ENCODE measurements at places on chromosomes 5 and 9.

- no peak for DNase-seq
Observed at GRCh38 chr5:120164986-120165385, 299.1 kb upstream of the PRR16 start.

- no peak for DNase-seq
Observed at GRCh38 chr9:119951591-119951990, 582.4 kb upstream of the BRINP1 start.

DNA sequence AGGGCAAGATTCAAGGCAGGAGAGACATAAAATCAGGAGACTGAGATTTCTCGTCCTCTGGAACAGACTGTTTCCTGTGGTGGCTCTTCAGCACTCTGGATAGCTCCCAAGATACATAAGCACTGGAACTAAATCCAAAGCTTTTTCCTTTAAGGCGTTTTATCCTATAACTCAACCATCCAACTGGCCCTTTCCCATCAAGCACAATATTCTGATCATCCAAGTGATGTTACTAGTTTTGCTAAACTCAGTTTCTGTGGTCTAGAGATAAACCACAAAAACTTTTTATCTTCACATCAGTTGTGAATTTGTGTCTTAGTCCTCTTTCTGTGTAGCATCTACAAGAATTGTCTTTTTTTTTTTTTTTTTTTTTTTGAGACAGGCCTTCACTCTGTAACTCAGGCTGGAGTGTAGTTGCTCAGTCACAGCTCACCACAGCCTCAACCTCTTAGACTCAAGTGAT, 299.4 kb downstream of the COX7C start:
- DNase-seq, result no peak

GRCh38 chr5:56624751-56625150, 190.6 kb upstream of the MAP3K1 start:
- DNase-seq, result no peak

DNA sequence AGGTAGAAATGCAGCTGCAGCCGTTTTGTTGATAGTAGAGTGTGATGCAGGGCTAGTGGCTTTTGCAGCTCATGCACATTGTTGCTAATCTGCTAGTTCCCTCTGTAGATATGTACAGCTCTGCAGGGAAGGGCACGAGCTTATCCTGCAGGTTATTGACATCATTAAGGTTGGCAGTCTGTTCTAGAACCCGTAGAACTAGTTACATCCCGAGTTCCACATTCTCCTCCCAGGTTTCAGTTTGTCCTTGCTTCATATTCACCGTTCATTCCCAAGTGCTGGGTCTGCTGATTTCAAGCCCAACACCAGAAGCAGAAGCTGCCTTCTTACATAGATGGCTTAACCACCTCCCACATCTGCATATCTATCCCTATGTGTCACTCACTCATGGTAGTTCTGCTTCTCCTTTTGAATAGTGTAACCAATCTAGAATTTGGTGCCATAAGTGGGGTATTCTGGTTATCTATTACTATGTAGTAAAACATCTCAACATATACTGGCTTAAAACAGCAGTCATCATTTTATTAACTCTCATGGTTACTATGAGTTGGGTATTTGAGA, 38.1 kb downstream of the CRHBP start:
- DNase-seq, result no peak

GRCh38 chr5:142959683-142960657, 189.8 kb downstream of the ARHGAP26 start:
- no peak for DNase-seq

DNA sequence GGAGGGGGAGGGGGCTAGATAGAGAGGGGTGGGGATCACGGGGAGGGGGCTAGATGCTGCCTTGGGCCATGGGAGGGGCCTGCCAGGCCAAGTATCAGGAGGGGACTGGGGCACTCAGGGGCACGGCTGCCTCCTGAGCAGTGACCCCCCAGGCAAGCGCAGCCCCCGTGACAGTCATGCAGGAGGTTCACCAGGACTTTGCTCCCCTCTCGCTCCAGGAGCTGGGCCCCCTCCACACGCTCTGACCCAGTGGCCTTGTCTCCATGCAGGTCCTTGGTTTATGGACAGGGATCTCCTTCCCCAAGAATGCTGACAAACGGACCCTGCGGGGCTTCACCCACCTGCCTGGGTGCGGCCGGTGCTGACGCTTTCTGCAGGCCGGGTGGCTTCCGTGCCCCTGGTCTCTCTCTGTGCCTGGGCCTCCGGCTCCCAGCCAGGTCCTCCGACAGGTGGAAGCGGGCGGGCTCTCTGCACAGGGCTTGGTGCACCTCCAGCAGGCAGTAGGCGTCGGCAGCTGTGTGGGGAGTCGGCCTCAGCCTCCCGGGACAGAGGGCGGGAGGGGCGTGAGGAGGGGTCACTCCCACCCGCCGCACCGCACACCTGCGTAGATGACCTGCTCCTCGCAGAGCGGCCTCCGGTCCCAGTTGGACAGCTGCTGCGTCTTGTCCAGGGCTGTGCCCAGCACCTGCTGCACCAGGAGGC, 46.8 kb upstream of the NRARP start:
- DNase-seq, result no peak

GRCh38 chr9:89882930-89883361, 278.1 kb downstream of the GADD45G start:
- DNase-seq, result no peak

GRCh38 chr5:165139721-165140120, 1634.3 kb downstream of the MAT2B start:
- DNase-seq, result no peak

GRCh38 chr5:154273028-154273617, 82.6 kb downstream of the GALNT10 start:
- no peak for DNase-seq

DNA sequence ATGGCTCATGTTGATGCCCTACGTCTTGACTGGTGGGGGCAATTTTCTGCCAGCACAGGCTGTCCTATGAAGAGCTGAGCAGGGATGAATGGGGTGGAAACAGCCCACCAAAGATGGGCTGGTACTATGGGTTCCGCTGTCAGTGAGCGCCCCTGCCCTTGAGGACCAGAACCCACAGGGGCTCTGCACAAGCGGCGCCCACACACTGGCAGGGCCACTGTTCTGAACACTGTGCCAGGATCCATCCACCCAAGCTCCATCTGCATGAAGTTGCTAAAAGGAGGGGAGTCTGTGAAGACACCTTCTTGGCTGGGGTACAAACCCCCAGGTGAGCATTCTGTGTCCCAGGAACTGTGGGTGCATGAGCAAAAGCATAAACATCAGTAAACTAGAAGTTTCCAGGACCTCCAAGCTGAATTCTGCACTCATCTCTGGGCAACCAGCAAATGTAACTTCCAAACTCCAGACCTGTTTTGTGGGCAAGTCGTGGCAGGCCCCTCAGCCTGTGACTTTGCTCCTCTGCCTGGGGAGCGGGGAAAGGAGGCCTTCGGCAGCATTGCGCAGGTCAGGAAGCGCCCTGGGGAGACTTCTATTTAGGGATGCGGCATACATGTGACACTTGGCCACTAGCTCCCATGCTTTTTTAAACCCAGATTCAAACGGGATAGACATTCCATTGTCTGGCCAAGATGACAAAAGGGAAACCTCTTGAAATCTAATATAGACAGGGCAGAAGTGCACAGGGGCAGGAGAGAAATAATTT, 48.9 kb downstream of the PTPN3 start:
- DNase-seq, result no peak

GRCh38 chr9:100011062-100011681, 87.6 kb downstream of the ERP44 start:
- DNase-seq, result peak; percentile 12

GRCh38 chr5:81782811-81783210, 31.9 kb upstream of the SSBP2 start:
- no peak for DNase-seq

DNA sequence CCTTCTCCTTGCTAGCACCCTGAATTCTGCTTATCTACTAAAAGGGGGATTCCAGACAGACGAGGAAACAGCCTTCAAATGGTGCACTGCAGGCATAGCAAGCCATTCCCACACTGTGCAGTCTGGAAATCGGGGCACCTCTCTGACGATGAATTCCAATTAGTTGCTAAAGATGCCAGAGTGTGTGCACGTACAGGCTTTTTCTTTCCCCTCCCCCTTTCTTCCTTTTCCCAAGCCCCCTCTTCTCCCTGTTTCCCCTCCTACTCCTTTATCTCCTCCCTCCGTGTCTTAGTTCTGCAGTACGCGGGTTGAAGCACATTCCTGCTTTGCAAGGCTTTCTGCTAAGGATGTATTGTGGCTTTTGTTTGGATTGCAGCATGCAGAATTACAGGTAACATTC, at the start of gene GPR21:
TSS of gene GPR21 (plus strand) at position 316 of the 400 bp plus-strand sequence. CDS start 900 bp downstream, outside the sequence.
- DNase-seq, result no peak

- DNase-seq, result no peak
Observed at GRCh38 chr5:73617510-73618279, 8.3 kb upstream of the ARHGEF28 start.

- DNase-seq, result no peak
Observed at GRCh38 chr5:14593326-14594021, 11.9 kb downstream of the OTULINL start.

DNA sequence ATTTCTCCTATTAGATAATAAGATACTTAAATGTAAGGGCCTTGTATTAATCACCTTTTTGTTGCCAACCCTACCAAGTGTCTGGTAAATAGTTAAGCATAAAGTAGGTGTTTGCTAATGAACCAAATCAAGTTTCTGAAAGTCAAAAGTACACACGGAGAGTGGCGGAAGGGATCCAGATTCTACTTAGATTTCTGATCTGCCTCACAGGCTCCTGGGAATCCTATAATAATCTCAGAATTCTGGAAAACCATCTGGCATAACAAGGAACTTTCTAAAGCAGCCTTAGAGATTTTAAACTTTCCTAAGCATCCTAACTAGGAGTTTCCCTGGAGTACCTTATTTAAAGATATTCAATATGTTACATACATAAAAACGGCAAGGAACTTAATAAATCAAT, 363.2 kb upstream of the SMC2 start:
- no peak for DNase-seq

GRCh38 chr5:87002485-87002884, 265.2 kb upstream of the RASA1 start:
- DNase-seq, result no peak

- no peak for DNase-seq
Observed at GRCh38 chr9:4620057-4620765, 41.9 kb upstream of the PLPP6 start.

DNA sequence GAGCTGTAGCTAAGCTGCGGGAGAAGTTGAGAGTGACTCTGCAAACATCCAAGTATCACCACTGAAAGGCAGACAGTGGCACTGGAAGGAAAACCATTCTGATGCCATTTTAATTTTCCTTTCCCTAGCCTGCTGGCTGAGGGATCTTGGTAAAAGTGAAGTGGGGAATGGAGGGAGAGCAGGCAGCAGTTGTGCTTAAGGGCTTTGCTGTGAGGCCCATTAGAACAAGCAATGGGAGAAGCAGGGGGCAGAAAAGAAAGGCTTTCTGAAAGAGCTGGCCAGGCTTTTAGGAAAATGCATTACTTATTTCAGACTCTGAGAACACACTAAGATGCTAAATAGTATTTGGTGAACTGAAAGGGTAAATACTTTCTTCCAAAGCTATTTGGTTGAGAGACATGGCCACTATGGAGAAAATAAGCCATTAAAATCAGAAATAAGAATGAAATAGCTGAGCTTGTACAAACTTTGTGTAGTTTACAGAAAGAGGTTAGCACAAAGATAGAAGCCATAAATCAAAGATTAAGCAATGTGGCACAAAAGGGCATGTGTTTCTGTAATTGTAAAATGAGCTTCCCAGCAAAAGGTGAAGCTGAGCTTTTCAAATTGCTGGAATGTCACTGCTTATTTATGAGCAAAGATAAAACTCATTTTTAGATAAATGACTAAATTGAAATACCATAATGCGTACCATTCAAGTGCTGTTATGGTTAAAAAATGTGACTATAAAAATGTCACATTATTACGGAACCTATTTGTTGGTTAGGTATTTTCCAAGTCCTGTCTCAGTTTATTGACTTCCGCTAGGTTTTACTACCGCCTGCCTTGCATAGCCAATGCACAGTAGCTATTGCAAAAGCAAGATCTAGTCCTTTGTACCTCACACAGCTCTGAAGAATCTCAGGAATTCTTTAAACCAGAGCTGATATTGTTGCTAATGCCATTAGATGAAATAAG, 20.8 kb downstream of the SNCAIP start:
- DNase-seq, result no peak

GRCh38 chr9:96136992-96137670, 164.8 kb downstream of the HSD17B3 start:
- DNase-seq, result peak; percentile 80

GRCh38 chr9:73183917-73184861, 32.5 kb downstream of the ANXA1 start:
- DNase-seq, result no peak

GRCh38 chr5:14165375-14166106, 22.4 kb downstream of the TRIO start:
- DNase-seq, result no peak

- no peak for DNase-seq
Observed at GRCh38 chr5:109483395-109483971, 73.7 kb upstream of the PJA2 start.

- DNase-seq, result no peak
Observed at GRCh38 chr9:136451221-136451877, 11.7 kb upstream of the INPP5E start.

DNA sequence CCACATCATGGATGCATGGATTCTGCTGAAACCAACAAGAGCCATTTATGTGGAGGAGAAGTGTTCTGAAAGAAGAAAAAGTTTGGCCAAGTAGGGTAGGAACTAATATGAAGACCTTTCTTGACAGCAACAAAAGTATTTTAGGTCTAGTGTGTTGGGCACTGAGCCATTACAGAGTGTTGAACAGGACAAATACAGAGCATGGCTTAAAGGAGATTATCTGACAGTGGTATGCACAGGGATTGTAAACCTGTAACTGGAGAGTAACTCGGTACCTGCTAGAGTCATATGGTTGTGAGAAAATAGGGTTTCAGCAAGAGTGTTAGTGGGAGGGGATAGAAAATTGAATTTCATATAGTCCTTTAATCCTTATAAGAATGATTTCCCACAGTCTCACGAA, 513.2 kb upstream of the WWC1 start:
- DNase-seq, result no peak

DNA sequence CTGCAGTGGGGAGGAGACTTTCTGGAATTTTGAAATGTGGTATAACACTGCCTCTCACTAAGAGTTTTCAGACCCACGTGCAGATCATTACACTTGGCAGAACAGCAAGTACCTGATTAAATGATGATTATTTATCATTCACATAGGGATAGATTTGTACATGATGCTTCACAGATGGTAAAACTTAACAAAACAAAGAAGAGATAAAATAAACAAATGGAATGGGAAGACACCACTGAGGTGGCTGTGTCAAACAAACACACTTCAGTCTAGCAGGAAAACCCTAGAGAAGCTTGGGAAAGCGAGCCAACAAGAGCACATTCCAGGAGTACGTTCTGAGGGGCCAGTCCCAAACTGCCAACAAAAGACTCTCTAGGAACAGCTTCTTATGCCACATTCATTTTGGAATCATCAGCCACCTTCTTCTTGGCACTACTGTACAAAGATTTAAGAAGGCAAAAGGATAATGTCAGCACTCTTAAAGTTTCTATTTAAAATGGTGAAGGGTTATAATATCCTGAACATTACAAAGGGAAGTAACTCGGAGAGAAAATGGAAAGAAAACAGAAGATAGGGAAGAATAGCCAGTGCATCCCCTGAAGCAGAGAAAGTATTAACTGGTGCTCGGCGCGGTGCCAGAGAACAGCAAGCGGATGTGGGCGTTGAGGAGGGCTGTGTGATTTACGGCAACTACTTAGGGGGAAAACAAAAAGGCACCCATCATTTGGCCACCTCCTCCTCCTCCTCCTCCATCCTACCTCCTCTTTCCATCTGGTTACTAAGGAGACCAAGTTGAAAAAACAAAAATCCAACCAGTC, 1.6 kb downstream of the MED27 start:
- no peak for DNase-seq

GRCh38 chr9:20112205-20112783, 323.5 kb upstream of the SLC24A2 start:
- no peak for DNase-seq

GRCh38 chr9:83988411-83988810, 7.8 kb downstream of the RMI1 start:
- DNase-seq, result no peak
